Activated T-cell treated with anti-CD3 and anti-CD28 coated beads, Interleukin-2, amount 50 U/mL, for 1 hour (primary cell): ENCODE measurements at places on chromosomes 11 and 22.

- no peak for DNase-seq
These were observed 117.7 kb upstream of the LMO1 start for GRCh38 chr11:8381343-8381742.

GRCh38 chr11:90587896-90588295, 365.0 kb upstream of the CHORDC1 start:
- no peak for DNase-seq

DNA sequence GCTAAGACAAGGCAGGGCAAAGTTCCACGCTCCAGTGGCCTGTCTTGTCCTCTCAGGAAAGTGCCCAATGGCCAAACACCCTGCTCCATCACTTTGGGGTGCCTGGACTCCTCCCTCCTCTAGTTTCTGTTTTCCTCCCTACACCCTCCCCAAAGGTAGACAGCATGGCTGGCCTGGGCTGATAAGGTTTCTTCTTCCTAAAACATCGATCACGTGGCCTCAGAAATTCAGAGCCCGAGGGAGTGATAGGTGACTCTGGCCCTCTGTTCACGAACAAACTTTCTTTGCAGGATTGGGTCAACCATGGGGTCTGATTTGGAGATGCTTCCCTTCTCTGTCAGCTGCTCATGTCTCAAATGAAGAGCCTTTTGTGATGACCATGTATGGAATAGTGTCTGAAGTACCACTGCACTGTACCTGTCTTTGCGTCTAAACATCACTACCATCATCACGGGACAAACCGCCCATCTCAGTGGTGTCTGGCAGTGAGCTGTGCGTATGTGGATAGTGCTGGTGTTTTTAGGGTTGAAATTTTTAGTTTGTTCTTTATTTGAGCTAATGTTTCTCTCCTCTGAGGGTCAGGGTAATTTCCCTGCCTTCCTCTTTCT, 6.1 kb downstream of the MICAL2 start:
- DNase-seq, result no peak

GRCh38 chr22:38040953-38041759, 16.0 kb upstream of the PICK1 start:
- no peak for DNase-seq

DNA sequence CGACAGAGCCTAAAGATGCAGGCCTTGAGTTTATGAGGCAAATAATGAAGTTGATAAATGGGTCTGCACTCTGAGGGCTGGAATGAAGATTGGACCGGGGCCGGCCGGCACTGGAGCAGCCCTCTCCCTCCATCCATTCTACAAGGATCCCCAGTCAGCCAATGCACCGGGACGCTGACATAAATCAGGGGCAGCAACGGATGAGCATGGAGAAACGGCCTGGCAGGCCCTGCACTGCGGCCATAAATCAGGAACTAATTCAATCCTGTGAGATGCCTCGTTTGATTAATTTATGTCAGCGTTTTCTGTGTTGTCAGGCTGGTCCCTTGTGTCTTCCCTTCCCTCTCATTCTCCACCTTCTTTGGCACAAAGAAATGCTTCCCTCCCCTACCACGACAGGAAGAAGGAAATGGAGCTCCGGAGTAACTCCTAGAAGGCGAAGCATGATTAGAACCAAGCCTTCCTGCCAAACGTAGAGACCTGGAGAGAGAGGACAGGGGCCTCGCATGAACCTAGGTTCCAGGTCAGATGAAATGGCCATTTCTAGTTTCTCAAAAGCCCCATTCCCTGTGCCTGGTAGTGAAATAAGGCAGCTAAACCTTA, 358.4 kb downstream of the OPCML start:
- DNase-seq, result no peak

DNA sequence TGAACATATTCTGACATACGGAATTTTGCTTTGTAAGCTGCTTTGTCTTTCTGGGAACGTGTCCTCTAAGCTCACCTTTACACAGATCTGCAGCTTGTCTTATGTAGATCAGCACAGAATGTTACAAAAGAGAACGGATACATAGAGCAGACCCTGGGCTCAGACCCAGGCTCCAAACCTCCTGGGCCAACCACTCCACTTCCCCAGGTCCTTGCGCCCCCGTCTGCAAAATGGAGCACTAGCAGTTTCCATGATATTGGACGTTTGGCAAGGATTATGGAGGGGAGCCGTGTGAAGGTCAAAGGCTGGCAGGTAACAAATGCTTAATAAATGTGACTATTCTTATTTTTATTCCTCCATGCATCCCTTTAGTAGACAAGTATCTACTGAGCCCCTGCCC, 358.4 kb downstream of the CTTN start:
- DNase-seq, result no peak

GRCh38 chr22:17775781-17776465, 1.7 kb upstream of the BID start:
- DNase-seq, result no peak

GRCh38 chr22:40877488-40877887, 15.6 kb upstream of the DNAJB7 start:
- DNase-seq, result no peak

DNA sequence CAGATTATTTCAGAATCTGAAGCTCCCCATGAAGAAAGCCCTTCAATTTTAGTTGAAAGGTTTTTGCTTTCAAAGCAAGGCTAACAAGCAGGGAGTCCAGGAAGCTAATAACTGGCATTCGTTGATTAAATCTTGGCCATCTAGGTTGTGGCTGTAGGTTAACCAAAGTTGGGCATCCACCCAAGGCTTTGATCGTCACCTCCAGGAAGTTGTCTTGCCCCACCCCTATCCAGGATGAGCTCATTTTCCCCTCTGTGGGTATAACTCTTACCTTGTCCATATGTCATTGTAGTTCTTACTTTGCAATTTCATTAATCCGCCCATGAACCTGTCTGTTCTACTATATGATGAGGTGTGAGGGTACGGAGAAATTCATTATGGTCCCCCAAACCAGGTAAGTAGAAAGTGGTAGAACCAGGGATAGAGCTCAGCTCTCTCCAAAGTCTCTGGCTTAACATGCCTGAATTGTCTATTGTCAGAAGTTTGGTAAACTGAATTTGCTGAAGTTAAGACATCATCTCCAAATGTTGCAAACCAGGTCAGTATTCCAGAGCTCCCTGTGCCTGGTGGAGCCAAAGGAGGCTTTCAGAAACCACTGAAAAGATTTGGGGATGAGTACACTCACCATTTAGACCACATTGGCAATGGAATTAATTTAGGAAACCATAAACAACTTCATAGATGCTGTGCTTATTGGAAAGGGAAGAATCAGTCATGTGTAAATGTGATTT, 97.1 kb downstream of the CD44 start:
- DNase-seq, result peak; percentile 58

GRCh38 chr22:20646906-20647305, 127.0 kb upstream of the SERPIND1 start:
- no peak for DNase-seq

DNA sequence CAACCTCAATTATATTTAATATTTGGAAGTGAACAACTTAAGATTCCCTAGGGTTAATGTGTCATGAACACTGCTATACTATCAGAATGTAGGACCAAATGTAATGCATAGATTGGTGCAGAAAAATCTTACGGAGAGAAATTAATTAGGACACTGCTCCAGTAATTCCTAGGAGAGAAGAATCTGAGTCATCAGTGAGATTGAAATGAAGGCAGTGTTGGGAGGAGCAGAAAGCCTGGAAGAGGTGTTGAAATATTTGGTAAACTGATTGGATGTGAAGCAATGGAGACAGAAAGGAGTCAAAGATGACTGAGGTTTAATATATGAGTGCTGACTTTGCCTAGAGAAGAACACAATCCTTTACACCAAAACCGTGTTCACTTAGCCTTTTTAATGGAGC, 836.0 kb downstream of the FAM181B start:
- DNase-seq, result no peak

DNA sequence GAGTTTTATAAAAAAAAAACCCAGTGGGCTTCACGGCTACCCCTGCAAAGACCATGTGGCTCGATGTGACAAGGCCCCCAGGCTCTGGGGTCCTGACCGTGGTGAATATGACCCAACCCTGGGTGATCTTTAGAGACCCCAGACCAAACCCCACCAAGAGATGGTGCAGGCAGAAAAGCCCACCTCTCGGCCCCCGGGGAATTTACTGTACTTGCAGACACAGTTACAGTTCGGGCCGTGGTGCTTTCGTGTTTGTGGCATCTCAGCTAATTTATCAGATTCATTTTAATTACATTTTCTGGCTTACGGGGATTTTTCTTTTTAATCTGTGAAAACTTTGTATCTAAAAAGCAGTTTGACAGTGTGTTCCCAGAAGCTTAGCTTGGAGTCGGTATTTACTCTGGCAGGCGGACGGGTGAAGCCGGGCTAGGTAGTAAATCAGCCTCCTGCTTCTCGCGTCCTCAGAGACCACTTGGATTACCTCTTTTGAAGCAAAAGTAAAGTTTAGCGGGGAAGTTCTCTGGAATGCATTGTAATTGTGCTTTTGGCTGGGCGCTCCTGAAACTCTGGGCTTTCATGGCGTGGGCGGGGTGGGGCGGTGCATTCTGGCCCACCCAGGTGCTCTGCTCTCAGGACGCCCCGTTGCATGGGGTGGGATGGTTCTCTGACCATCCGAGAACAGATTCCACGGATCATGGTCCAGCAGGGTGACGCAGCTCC, 25.3 kb downstream of the ANO1 start:
- no peak for DNase-seq

GRCh38 chr22:44876921-44877320, 124.5 kb downstream of the ARHGAP8 start:
- DNase-seq, result no peak

- DNase-seq, result no peak
These were observed 563 bp upstream of the ENDOD1 start for GRCh38 chr11:95088946-95089619.

DNA sequence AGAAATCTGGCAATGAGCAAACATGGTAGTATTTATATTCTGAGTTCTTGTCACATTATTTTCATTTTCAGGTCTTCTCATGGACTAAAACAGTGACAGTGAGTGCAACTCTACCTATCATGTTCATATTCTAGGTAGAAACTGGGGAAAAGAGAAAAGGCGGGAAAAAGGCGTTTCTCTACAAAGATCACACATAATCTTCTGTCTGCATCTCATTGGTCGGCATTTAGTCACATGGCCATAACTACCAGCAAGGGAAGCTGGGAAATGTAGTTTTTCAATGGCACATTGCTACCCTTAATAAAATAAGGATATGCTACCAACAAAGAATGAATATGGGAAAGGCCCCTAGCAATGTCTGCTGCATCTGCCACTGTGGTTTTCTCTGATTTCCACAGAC, 57.6 kb upstream of the B3GAT1 start:
- DNase-seq, result no peak

GRCh38 chr22:39593066-39593930, 22.7 kb downstream of the CACNA1I start:
- DNase-seq, result no peak

DNA sequence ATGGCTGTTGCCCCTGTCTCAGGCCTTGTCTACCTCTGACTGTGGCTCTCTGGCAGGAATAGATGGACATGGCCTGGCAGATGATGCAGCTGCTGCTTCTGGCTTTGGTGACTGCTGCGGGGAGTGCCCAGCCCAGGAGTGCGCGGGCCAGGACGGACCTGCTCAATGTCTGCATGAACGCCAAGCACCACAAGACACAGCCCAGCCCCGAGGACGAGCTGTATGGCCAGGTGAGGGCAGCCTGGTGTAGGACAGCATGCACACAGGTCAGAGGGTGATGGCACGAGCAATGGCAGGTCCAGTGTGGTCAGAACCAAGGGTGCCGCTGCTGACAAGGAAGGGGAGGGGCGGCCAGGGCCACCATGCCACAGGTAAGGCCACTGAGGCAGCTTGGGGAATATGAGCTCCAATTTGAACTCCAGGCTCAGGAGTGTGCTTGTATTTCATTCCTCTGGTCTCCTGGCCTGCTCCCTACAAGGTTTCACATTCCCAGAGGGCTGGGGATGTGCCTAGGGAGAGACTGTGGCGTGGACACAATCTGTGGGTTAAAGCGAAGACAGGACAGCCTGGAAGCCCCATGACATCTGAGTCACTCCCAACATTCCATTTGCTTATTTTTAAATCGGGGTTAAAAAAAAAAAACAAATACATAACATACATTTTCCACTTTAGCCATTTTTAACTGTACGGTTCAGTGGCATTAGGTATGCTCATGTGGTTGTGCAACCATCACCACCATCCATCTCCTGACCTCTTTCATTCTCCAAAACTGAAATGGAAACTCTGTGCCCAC, 562 bp downstream of the FOLR3 start:
- DNase-seq, result no peak

GRCh38 chr11:48007677-48008076, 27.3 kb downstream of the PTPRJ start:
- DNase-seq, result no peak

DNA sequence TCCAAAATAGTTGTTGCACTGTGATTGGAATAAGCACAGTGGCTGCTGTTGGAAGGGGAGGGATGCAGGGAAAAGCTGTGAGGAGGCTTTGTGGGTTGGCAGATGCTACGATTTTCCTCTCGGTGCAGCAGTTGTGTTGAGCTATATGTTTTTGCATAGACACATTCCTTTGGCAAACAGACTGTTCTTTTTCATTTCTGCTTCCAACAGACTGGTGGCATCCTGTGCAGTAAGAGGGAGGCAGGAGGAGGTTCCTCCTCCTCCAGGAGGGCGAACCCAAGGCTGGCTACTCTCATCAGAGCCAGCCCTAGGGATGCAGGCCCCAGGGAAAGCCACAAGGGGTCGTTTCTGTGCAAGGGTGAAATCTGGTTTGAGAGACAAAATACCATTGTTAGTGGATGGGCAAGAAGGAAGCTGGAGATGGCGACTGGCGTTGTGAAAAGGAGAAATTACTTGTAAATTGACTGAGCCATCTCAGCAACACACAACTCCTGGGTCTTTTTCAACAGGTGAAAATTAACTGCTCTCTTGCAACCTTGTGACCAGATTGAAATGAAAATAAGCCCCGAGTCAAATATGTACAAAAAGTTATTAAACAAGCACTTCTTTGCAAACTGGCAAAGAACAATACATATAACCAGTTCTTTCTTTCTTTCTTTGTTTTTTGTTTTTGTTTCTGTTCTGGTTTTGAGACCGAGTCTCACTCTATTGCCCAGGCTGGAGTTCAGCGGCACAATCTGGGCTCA, 26.5 kb upstream of the UBASH3B start:
- DNase-seq, result peak; percentile 74

DNA sequence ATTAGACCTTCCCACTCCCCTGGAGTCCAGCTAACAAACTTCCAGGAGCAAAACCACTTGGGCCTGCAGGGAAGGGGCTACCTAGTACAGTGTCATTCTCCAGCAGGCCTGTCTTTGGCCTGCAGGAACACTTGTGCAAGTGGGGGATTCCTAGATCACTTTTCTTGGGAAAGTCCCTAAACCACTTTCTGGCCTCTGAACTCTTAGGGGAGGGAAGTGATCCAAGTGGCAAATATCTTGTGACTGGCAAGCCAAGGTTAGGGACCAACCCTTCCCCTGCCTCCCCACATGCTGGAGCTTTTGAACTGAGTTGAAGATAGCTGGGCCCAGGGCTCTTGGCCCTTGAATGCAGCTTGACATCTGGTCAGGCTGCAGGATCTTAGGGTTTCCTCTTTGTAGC, 17.2 kb downstream of the PPFIBP2 start:
- no peak for DNase-seq
